Calu3 (cell line): ENCODE measurements at places on chromosomes 7 and 10.
A peak's percentile ranks its signal among the peaks of the same experiment; 100 is the strongest.

- H3K36me3 ChIP-seq: no peaks in the 10 kb centered on the region
- no peaks in the 10 kb centered on the region for H3K4me1 ChIP-seq
- H3K4me3 ChIP-seq: no peak overlapping the region
- no peak for DNase-seq
- no peaks in the 10 kb centered on the region for H3K27me3 ChIP-seq
Observed at GRCh38 chr7:69276011-69276729, 322.1 kb upstream of the AUTS2 start.

- H3K27ac ChIP-seq: no peak overlapping the region
- peaks cover 22% of the 10 kb centered on the region for H3K4me1 ChIP-seq
- peak; percentile 14 for DNase-seq
- H3K4me3 ChIP-seq: no peak overlapping the region
- no peaks in the 10 kb centered on the region for H3K36me3 ChIP-seq
Observed at GRCh38 chr10:29150010-29150409, 138.9 kb upstream of the LYZL1 start.

- H3K27me3 ChIP-seq: peaks cover 16% of the 10 kb centered on the region
- H3K4me3 ChIP-seq: no peak overlapping the region
- DNase-seq: no peak
- H3K27ac ChIP-seq: no peak overlapping the region
- H3K4me1 ChIP-seq: no peaks in the 10 kb centered on the region
Observed at GRCh38 chr7:29839921-29840320, 33.6 kb downstream of the WIPF3 start.

DNA sequence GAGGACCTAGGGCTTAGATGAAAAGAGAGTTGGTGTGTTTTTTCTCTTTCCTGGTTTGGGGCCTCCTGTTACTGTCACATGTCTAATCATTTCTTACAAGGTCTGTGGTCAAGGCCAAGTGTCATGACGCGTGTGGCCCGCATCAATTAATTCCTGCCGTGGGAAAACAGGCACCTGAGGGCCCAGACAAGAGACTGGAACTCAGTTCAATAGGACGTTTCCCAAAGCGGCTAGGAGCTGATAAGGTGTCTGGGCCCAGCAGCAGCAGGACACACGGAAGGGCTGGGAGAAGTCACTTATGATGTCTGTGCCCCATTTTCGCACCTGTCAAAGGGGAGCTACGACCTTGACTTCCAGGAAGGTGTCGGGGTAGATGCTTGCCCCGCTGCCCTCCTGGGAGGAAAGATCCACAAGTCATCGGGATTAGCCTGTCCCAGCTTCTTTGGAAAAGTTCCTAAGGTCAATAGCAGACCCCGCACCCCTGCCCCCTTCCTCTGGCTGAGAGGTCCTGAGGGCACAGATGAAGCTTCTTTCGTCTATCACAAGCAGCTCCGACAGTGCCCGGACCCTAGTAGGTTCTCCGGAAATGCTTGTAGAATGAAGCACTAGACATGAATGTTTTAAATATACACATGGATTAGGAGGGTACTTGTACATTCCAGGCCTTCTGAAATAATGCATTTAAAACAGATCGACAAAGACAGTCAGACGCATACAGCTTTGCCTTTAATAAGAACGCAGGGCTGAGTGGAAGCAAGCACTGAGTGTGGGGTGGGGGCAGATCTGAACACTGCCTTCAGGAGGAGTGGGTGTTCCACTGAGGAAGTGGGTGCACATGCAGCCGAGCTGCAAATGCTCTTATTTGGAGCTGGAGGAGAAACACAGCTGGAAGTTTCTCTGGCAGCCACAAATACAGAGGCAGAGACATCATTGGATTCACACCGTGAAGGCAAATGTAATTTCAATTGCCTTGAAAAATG is 237.5 kb upstream of the GRB10 start:
- H3K27ac ChIP-seq: no peak overlapping the region
- H3K36me3 ChIP-seq: peaks cover 11% of the 10 kb centered on the region
- no peaks in the 10 kb centered on the region for H3K4me1 ChIP-seq
- no peaks in the 10 kb centered on the region for H3K27me3 ChIP-seq

- no peak for DNase-seq
- H3K4me1 ChIP-seq: no peaks in the 10 kb centered on the region
Observed at GRCh38 chr10:88182601-88182930, 319.1 kb downstream of the PTEN start.

DNA sequence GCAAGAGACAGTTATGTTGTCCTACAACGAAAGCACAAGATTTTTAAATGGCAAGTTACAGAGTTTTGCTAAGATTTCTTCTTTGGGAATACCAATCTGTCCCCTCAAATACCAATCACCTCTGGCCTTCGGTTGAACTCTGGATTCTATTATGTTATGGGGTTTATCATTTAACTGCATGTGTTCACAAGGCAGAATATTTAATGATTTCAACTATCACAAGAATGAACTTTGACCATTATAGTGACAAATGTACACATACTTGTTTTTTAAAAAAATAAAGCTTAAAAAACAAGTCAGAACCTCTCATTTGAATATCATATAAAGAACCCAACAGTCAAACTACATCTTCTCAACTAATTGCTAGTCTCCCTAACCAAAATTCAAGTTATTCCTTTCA is 11.3 kb downstream of the OAT start:
- H3K4me3 ChIP-seq: no peak overlapping the region
- peaks cover 14% of the 10 kb centered on the region for H3K36me3 ChIP-seq

GRCh38 chr10:119782981-119783664 is 57.3 kb downstream of the INPP5F start:
- H3K4me3 ChIP-seq: no peak overlapping the region
- H3K36me3 ChIP-seq: no peaks in the 10 kb centered on the region
- H3K27ac ChIP-seq: no peak overlapping the region
- H3K4me1 ChIP-seq: no peaks in the 10 kb centered on the region
- DNase-seq: no peak

DNA sequence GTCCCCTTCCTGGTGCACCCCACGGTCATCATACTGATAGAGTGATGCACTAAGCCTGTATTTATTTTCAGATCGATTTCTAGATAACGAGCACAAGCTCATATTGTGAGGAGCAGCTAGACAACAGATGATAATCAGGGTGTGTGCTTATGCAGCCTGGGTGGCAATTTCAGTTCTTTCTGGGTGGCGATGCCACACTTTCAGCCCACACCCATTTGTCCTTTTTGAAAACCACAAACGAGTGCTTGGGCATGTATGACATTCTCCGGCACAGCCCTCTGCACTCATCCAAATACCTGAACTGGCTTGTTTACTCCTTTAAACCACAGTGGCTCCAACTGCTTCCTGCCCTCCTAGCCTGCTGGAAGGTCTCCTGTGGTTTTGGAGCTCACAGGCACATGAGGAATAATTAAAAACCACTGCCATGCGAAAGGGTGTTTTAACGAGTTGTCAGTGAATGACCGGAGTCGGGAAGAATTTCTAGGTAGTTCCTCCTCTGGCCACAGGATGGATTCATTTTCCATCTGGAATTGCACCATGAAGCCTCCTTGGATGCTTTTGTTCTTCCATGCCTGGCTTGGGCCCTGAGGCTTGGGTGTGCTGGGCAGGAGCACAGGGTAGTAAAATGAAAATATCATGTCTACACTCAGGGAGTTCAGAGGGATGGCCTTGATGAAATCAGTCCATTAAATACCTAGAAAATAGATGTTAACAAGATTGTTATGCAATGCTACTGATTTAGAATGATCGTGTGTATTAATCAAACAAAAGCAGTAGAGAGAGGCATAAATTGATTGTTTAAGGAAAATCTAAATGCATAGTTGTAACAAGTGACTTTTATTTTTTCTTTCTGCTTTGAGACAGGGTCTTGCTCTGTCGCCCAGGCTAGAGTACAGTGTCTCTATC is 52.4 kb upstream of the ITGB1 start:
- peak overlapping the region; percentile 12 for H3K4me3 ChIP-seq
- H3K27ac ChIP-seq: peak overlapping the region; percentile 83
- peaks cover 33% of the 10 kb centered on the region for H3K36me3 ChIP-seq
- peak; percentile 83 for DNase-seq

DNA sequence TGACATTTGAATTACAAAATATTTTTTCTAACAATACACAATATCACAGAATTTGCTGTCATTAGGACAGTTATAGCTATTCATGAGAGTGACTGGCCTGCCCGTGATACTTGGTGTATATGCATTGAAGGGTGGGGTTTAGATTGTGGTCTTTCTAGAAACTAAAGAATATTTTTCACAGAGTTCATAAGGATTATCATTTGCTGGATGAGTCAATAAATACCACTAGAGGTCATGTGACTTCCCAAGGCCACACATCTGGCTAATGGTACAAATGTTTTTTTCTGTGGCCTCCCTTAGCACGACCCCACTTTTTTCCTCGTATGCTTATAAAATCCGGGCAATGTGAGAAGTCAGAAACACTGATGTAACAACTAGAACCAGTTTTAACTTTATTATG is 5.2 kb downstream of the OPTN start:
- no peaks in the 10 kb centered on the region for H3K27me3 ChIP-seq
- H3K27ac ChIP-seq: no peak overlapping the region
- no peak for DNase-seq
- H3K4me3 ChIP-seq: no peak overlapping the region
- H3K36me3 ChIP-seq: peaks cover 18% of the 10 kb centered on the region

DNA sequence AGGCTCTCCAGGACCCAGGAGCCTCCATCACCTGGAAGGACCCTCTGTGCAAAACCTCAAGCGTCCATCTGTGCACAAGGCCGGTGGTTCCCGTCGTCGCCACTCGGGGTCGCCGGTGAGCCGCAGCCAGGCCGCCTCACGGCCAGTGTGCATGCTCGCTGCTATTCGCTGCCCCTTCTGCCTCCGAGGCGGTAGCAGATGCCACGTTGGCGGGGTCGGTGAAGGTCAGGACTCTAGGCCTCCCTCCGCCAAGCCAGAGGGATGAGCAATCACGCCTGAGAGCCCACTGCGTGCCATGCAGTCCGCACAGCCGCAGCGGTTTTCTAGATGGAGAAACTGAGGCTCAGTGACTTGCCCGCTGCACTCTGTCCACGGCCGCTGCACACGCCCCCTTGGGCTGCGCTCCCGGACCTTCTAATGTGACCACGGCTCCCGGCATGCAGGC is 5.7 kb downstream of the UPK3B start:
- H3K36me3 ChIP-seq: peaks cover 5% of the 10 kb centered on the region
- DNase-seq: no peak
- H3K27me3 ChIP-seq: no peaks in the 10 kb centered on the region
- no peak overlapping the region for H3K27ac ChIP-seq
- no peak overlapping the region for H3K4me3 ChIP-seq

- no peak overlapping the region for H3K27ac ChIP-seq
- peaks cover 6% of the 10 kb centered on the region for H3K36me3 ChIP-seq
Observed at GRCh38 chr10:106508950-106509349, 655.6 kb downstream of the SORCS1 start.

- no peak within 1 kb of the TSS for H3K27ac ChIP-seq
- H3K27me3 ChIP-seq: peaks cover 12% of the 10 kb centered on the region
- peak; percentile 49 for DNase-seq
- H3K4me1 ChIP-seq: peaks cover 14% of the 10 kb centered on the region
- H3K36me3 ChIP-seq: peaks cover 5% of the 10 kb centered on the region
Observed at GRCh38 chr10:86668297-86669165, at the start of gene LDB3. TSS of gene LDB3 (plus strand) at chr10:86668511. CDS start at chr10:86668692, 181 bp downstream.

DNA sequence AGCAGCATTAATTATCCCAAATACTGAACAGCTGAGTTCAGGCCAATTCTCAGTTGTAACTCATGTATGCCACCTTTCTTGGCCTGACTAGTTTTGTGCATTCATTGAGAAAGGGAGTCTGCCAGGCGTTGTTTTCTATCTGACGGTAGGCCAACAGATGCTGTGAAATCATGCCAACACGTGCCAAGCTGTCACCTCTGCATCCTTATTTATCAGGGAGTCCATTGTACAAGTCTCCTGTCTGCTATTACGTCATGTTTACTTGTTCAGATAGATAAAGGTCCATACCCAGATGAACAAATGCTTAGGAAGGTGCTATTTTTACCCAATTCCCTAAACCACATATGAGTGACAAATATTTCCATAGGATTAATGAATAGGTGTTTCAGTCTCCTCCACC is 127.2 kb upstream of the CDK6 start:
- DNase-seq: no peak
- no peak overlapping the region for H3K27ac ChIP-seq
- H3K4me1 ChIP-seq: no peaks in the 10 kb centered on the region
- no peaks in the 10 kb centered on the region for H3K27me3 ChIP-seq

GRCh38 chr7:600149-601035 is 80.7 kb upstream of the PDGFA start:
- no peaks in the 10 kb centered on the region for H3K4me1 ChIP-seq
- H3K4me3 ChIP-seq: no peak overlapping the region
- peaks cover 22% of the 10 kb centered on the region for H3K36me3 ChIP-seq
- H3K27me3 ChIP-seq: peaks cover 30% of the 10 kb centered on the region
- no peak overlapping the region for H3K27ac ChIP-seq
- no peak for DNase-seq

- no peak overlapping the region for H3K27ac ChIP-seq
- H3K4me1 ChIP-seq: no peaks in the 10 kb centered on the region
Observed at GRCh38 chr7:13091974-13092707, 404.7 kb downstream of the ARL4A start.

DNA sequence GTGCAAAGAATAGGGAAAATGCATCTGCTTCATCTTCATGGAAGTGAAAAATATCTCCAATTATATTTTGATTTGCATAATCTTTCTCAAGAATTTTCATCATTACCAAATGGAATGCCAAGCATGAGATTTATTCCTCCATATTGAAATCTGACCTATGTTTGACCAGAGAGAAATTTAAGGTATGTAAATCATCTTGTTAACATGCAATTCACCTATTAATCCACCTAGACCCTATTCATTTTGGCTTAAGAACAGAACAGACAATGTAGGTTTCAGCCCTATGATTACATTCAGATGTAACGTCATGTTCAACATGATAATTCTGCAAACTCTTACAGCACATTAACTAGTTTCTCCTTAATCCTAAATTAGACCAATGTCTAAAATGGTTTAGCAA is 30.8 kb upstream of the TMEM140 start:
- no peak overlapping the region for H3K27ac ChIP-seq
- DNase-seq: no peak
- H3K27me3 ChIP-seq: no peaks in the 10 kb centered on the region
- no peaks in the 10 kb centered on the region for H3K36me3 ChIP-seq
- no peaks in the 10 kb centered on the region for H3K4me1 ChIP-seq

DNA sequence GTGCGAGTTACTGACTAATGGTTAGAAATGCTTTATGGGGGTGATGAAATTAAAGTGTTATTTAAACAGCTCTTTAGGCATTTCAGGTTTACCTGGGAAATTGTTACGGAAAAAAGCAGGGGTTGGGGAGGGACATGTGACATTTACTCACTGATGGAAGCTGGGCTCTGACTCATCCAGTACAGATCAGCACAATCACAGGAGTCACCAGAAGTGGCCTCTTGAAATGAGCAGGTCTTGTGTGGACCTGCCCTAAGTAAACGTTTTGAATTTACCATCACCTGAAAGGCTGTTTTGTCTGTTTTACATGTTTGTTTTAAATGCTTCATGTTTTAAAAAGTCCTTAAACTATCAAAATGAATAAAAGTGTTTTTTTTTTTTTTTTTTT is 2.3 kb downstream of the GLRX3 start:
- H3K27ac ChIP-seq: peak overlapping the region; percentile 95
- peak; percentile 34 for DNase-seq
- peaks cover 43% of the 10 kb centered on the region for H3K36me3 ChIP-seq
- no peaks in the 10 kb centered on the region for H3K27me3 ChIP-seq
- H3K4me1 ChIP-seq: peaks cover 24% of the 10 kb centered on the region

DNA sequence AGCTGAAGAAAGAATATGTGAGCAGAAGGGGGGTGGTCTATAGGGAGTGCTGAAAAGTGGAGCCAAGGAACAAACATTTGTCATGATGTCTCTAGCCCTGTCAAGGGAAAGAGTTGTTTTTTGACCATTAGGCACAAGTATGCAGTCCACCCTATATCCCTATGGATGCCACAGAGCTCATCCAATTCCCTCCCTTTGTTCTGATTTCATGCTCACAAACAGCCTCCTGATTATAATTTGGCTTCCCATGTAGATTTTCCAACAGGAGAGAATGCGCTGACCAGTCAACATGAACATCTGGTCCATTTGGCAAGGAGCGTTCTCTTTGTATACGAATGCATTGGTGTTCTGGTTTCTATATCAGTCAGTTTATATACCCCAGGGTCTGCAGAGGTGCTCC is 12.1 kb upstream of the CEP41 start:
- DNase-seq: no peak
- no peaks in the 10 kb centered on the region for H3K36me3 ChIP-seq
- no peak overlapping the region for H3K27ac ChIP-seq
